ENCODE measurements at places on chromosomes 13 and 19. TPM values are rescaled to one million over a fixed set of nuclear protein-coding genes. Genes with fewer than 3 reads are reported as not detected.

- DNase-seq = no peak
These were observed 3.6 kb downstream of the LRRC25 start for GRCh38 chr19:18393836-18394235.

Gene HCN2
- total RNA-seq = 0.46 TPM

GRCh38 chr19:40219721-40220276, 1.6 kb upstream of the TTC9B start:
- no peak for DNase-seq

DNA sequence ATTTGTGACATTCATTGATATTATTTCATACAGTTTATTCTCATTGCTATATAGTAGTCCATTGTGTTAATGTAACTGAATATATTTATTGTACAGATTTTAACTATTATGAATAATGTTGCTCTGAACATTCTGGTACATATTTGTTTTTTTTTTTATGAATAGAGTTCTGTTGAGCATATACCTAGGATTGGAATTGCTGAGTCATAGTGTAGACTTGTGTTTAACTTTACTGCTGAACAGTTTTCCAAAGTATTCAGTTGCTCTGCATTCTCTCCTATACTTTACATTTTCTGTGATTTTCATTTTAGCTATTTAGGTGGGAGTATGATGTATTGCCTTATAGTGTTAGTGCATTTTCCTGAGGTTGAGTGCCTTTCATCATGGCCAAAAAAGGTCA, 97.5 kb downstream of the MAB21L1 start:
- DNase-seq = no peak

DNA sequence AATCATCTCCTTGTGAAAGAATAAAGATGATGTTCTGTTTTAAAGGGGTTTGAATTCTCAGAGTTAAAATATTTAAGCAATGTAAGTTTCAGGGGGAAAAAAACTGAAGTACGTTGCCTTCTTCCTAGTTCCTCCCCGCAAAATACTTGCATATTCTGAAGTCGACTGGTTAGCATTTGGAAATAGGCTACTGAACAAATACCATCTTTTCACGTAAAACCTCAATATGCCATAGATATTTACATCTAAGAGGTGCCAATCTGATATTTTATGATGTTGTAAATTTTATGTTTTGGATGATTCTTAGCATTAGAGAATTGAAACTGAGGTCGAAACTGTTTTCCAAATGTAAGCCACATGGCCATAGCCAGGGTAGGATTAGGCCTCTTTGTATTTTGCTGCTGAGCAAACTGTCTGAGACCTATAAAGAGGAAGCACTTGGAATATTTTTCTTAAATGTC, 138.3 kb downstream of the FLT1 start:
- no peak for DNase-seq

Gene SUGP1
- total RNA-seq = 18.5 TPM

Gene SIGLEC10
- 0.37 TPM for total RNA-seq

GRCh38 chr19:6721773-6722172, 1.3 kb upstream of the C3 start:
- DNase-seq = no peak

Gene FUT6
- 1.9 TPM for total RNA-seq

- DNase-seq = no peak
These were observed 57.9 kb downstream of the GADD45B start for GRCh38 chr19:2533686-2534422.

Gene GNG7
- total RNA-seq = 7.5 TPM

DNA sequence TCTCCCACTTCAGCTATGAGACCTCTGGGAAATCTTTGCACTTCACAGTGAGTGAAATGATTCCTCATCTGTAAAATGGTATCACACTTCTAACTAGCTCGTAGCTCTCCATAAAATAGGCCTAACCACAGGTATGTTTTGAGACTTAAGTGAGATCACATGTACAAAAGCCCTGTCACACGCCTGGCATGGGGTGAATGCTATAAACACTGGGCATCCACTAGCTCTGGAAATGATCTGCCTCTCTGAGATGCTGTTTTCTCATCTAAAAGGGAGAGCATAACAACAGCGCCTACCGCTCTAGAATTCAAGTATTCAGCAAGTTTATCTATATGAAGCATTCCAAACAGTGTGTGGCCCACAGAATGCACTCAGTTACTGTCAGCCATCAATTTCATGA, 2.2 kb downstream of the AKT2 start:
- DNase-seq = no peak

DNA sequence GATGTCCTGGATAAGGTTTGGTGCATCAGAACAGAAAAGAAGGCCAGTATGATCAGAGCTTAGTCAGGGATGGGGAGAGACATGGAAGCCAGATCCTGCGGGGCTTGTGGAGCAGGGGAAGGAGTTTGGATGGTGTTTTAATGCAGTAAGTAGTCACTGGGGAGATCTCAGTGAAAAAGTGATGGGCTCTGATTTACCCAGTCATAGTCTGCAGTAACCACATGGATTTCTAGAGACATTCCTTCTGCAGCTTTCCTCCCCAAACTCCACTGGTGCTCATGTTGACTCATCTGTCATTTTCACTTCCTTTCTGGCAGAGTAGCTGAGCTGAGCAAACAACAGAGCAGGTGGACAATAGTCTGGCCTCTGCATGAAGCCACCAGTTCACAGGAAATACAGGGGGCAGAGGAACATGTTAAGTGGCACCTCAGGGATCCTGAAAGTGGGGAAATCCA, 144.1 kb downstream of the DPF1 start:
- peak; percentile 38 for DNase-seq

Gene TNPO2
- total RNA-seq = 15.7 TPM

Gene DCLK1
- total RNA-seq = 10.1 TPM

- DNase-seq = no peak
These were observed 63.9 kb downstream of the DLEU7 start for GRCh38 chr13:50779443-50780200.

- DNase-seq = no peak
These were observed 239.9 kb downstream of the VWA8 start for GRCh38 chr13:41720839-41721561.

GRCh38 chr13:30051531-30052060, 201.2 kb upstream of the UBL3 start:
- no peak for DNase-seq

Gene DYRK1B
- total RNA-seq = 8.9 TPM

- DNase-seq = no peak
These were observed 54.1 kb upstream of the SPATA13 start for GRCh38 chr13:24106429-24106828.

- DNase-seq = no peak
These were observed 42.8 kb upstream of the NDUFS7 start for GRCh38 chr19:1340681-1341469.

DNA sequence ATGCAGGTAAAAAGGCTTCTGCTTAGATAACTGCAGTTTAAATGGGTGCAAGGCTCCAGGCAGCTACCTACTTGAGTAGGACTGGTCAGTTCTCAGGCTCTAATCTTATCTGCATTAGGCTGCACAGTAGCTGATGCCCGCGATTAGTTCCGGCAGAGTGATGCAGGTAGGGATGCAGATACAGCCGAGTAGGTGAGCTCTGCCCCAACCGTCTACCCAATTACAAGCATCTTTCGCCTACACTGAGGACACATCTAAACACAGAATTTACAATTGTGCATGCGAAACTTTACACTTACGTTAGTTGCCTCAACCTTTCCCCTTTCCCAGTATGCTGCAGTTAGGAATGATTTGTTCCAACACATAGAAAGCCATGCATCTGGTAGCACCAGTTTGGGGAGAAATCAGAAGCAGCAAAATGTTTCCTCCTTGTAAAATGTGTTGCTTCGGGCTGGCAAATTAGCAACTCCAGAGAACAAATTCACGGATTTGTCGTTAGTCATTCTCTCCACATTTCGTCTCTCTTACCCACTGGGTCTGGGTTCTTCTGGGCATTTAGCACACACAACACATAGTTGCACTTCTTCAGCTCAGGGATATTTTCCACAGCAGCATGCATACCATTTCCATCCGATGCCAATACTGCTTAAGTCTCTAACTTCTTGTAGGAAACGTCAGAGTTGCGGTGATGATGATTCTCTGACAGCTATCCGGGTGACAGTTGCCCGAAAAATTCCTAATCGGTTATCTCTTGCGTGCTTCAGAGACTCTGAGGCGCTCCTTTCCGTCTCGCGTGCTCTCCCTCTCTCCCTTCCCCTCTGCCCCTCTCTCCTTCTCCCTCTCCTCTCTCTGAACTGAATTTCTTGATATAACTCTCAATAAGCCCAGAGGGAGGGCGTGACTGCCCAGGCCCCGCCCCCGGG, at the start of gene PCDH9:
PCDH9 (minus strand) TSS at position 856 of the 923 bp plus-strand sequence. CDS start 1,896 bp downstream, outside the sequence.
- no peak for DNase-seq

Gene USP12
- 18.9 TPM for total RNA-seq

DNA sequence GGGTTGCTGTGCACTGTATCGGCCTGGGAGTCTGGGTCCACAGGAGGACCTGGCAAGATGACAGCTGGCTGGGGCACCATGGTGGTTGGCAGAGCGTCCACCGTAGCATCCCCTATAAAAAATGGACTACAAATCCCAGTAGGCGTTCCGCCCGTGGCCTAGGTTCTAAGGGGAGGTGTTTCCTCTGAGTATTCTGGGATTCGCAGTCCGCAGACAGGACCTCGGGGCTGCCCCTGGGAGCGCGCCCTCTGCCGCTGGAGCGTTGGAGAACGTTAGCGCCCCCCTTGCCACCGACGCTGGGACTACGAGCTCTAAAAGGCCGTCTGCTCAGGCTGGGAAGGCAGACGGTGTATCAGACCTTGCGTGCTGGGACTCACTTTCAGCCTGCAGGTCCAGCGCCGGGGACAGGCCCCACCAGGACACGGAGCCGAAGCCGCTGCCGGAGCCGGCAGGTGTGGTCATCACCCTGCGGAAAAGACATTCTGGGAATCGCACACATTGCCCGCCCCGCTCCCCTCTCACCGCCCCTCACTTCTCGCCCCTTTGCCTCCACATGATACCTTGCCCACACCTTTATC, 372 bp downstream of the DNAAF3 start:
- peak; percentile 64 for DNase-seq

GRCh38 chr13:34816245-34816884, 125.7 kb upstream of the NBEA start:
- no peak for DNase-seq

- no peak for DNase-seq
These were observed 21.8 kb downstream of the TSKS start for GRCh38 chr19:49741210-49741844.

GRCh38 chr19:49097453-49098288, 12.4 kb downstream of the SNRNP70 start:
- DNase-seq = peak; percentile 53

Gene KLK8
- not detected for total RNA-seq
